ENCODE measurements at places on chromosomes 2 and 18.

DNA sequence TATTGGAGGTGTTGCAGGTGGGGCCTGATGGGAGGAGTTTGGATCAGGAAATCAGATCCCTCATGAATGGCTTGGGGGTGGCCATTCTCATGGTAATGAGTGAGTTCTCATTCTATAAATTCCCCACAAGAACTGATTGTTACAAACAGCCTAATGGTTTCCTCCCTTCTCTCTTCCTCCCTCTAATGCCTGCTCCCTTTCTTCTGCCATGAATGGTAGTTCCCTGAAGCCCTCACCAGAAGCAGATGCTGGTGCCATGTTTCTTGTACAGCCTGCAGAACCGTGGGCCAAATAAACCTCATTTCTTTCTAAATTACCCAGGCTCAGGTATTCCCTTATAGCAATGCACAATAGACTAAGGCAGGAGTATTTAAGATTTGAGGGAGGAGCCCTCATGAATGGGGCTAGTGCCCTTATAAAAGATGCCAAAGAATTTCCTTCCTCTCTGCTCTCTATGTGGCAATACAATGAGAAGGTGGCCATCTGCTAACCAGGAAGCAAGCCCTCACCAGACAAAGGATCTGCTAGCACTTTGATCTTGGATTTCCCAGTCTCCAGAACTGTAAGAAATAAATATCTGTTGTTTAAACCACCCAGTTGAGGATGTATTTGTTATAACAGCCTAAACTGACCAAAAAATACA is 251.8 kb downstream of the ZEB2 start:
- DNase-seq: no peak

DNA sequence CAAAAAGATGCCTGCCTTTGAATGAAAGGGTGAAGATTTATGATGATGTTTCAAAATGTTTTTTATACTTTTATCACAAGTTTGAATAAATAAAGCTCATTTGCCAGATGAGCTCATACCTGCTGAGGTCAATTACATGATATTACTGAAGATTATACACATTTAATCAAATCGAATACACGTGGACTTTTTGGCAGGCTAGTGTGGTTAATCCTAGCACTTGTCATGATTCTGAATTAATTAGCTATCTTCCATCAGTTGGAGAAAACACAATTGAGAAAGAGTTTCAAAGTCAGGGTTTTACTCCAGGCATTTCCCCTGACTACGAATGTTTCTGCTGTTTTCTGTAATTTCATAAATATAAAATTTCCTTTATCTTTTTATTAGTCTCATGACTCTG is 54.4 kb downstream of the LRPPRC start:
- no peak for DNase-seq

GRCh38 chr2:170185319-170185718 is 7.4 kb downstream of the MYO3B start:
- no peak for DNase-seq

- no peak for DNase-seq
These were observed 8.6 kb upstream of the ANO7 start for GRCh38 chr2:241179899-241180298.

- DNase-seq: no peak
These were observed 168.8 kb downstream of the ZNF385B start for GRCh38 chr2:179692610-179693009.

DNA sequence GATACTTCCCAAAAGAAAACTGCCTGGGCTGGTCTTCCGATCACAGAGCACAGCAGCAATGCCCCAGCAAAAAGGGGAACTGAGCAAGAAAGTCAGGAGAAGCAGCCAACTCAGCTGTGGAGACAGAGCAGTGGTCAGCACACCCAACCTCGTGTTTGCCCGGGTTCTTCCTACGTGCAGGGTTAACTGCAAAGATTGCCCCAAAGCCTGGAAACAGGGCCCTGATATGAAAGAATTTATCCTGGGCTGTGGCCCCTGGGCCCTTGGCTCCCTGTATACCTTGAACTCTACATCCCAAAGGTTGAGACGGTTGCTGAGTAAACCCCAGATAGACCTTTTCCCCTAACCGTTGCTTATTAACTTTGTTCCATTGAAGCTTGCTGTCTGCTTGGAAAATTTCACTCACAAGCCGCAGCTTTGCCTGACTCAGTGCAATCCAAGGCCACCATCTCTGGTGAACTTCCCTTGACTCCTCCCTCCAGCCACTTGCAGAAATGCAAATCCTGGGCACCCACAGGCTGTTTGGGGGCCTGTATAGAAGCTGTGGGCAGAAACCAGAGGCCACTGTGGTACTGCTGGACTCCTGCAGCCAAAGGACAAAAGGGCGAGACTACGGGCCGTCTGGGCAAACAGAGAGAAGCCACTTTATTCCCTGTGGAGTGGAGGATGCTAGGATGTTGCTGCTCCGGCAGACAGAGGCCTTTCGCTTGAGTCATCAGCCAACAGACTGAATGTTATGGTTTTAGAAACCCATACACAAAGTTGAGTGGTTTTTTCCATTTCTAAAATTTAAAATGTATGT is 18.2 kb downstream of the NRP2 start:
- DNase-seq: no peak

GRCh38 chr18:58025733-58026132 is 18.3 kb upstream of the NEDD4L start:
- DNase-seq: no peak

- no peak for DNase-seq
These were observed 40.5 kb upstream of the SH3BP4 start for GRCh38 chr2:234911271-234911670.

GRCh38 chr18:27478459-27478858 is 293.4 kb upstream of the CHST9 start:
- DNase-seq: no peak

- DNase-seq: no peak
These were observed 18.7 kb upstream of the SLC40A1 start for GRCh38 chr2:189599245-189599644.

DNA sequence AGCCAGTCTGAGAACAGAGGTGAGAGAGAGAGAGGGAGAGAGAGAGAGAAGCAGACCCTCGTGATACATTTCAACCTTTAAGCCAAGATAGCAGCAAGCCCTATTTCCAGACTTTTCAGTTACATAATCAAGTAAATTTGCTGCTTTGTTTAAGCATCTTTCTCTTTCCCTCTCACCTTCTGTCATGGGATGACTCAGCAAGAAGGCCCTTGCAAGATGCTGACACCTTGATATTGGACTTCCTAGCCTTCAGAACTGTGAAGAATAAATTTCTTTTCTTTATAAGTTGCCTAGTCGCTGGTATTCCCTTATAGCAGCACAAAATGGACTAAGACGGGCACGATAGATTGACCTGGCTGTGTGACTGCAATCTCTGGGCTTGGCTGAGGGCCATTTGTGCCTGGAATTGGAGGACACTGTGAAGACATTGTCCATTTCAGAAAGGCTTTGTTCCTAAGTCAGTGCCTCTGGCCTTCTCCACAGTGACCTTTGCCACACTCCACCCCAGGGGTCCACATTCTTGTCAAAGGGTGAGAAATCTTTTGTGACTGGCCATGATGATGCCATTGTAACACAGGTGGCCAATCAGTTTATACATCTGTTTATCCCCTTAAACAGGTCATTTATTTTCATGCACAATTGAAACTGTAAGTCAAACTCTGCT is 51.3 kb upstream of the ITSN2 start:
- DNase-seq: no peak

DNA sequence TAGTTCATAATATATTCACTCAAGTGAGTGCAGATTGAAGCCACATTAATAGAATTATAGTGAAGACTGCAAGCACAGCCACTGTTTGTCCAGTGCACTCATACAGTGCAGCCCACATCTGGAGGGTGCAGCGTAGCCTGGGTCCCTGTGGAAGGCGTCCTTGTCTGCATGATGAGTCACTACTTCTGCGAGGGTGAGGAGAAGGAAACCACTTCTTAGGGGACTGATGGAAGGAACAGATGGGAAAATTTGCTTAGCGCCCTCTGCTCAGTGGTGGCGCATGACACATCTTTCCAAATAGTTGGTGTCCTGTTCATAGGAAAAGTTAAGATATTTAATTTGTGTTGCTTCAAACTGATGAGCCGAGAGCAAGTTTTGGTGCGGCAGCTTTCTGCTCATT is 330.4 kb upstream of the SMIM21 start:
- no peak for DNase-seq

DNA sequence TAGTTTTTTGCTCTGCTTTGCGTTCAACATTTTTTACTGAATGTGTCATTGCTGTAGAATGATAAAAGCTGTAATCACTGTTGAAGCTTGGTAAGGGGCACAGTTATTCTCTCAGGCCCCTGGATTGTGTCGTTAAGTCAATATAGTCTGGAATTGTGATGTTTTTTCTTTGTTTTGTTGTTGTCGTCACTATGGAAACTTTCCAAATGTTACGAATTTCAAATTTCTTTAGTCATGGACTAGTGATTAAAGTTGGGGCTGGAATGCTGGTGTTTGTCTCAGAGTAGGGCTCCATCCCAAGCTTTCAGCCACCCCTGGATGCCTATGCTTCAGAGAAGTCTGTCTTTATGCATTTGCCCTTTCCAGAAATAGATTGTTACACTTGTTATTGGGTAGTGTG is 287.2 kb downstream of the CDH19 start:
- DNase-seq: no peak

DNA sequence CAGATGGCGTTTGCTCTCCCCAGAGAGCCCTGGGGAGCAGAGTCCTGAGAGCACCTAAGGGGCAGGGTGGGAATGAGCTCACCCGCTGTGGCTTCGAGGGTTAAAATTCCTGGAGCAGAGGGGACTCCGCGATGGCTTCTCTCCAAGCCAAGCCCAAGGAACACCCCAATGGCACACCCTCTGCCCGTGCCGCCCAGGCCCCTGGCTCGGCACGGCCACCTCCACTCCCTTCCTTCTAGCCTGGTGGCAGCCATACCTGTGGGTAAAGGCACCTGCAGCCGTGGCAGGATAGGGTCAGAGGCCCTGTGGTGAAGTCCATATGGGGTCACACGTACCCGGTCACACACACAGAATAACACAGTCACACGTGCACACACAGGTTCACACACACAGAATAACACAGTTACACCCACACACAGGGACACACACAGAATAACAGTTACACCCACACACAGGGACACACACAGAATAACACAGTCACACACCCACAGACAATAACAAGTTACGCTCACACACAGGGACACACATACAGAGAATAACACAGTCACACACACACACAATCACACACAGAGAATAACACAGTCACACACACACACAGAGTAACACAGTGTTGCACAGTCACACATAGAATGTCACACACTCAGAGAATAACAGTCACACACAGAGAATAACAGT is 50.5 kb downstream of the RAMP1 start:
- DNase-seq: no peak

DNA sequence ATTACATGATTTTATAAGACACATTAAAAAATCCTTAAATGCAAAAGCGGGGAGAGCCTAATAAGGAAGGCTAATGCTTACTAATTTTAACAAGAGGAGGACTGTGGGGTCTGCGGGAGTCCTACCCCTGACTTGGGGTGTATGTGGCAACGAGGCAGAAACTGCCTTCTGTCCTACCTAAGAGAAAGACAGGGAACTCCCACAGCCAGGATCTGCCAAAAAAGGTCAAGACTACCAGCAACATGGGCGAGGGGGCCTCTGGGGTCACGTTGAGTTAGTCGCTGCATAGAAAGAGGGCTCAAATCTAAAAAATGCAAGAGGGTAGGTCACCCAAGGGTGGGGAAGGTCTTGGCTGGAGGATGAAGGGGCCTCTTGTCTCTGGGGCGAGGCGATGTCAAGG is 529 bp upstream of the AMER3 start:
- no peak for DNase-seq

DNA sequence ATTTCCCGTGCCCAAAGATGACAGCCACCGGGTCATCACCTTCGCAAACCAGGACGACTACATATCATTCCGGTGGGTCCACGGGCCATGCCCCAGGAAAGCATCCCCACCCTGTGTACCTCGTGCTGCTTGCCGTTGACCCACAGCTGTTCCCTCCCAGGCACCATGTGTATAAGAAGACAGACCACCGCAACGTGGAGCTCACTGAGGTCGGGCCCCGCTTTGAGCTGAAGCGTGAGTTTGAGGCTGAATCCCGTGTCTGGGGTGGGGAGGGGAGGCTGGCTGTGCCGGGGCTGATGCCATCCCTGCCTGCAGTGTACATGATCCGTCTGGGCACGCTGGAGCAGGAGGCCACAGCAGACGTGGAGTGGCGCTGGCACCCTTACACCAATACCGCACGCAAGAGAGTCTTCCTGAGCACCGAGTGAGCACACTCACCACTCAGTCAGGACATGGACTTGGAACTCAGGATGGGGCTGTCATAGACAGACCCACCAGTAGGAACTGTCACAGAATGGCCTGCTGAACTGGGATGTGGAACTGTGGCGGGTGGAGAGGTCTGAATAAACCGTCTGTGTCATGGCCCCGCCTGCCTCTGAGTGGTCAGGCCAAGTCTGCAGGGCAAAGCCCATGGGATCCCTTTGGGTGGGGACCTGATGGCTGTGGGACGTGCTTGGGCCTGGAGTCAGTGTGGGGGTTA is 3.5 kb downstream of the IMP4 start:
- no peak for DNase-seq

DNA sequence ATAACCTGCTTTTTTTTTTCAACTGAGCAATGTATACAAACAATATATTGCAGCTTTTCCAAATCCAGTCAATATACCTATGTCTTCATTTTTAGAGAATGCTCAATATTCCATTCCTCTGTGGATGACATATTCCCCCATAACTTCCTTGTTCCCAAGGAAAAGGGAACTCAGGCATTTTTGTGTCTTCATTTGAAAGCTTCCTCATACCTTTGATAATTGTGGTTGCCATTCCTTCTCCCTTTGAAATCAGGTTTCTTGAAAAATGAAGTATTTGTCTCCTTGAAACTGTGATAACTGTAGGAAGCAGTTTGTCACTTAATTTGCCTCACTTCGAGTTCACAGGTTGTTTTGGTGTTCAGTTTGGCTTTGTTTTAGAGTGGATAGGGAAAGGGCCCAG is 13.5 kb downstream of the ELAC1 start:
- DNase-seq: no peak

- DNase-seq: no peak
These were observed 20.2 kb upstream of the TUBB6 start for GRCh38 chr18:12287684-12288402.

DNA sequence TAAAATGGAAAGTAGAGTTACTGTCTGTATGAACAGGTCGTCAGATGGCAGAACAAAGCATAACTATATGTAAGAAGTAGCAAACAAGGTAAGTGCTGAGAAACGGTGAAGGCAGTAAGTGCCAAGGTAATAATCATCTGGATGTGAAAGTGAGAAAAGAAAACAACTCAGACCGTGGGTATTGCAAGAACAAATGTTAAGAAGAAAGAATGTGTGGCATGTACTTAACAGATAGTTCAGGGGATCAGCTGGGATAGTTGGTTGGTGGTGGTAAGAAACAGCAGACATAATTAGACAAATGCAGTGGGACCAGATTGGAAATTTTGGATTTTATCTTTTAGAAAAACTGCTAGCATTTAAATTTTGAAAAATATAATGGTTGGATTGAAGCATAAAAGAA is 375.8 kb upstream of the NXPH2 start:
- DNase-seq: no peak

GRCh38 chr2:206527153-206527552 is 83.8 kb downstream of the ADAM23 start:
- no peak for DNase-seq

GRCh38 chr2:19799881-19800780 is 101.7 kb downstream of the TTC32 start:
- no peak for DNase-seq
